ENCODE measurements at places on chromosomes 3 and 15.

DNA sequence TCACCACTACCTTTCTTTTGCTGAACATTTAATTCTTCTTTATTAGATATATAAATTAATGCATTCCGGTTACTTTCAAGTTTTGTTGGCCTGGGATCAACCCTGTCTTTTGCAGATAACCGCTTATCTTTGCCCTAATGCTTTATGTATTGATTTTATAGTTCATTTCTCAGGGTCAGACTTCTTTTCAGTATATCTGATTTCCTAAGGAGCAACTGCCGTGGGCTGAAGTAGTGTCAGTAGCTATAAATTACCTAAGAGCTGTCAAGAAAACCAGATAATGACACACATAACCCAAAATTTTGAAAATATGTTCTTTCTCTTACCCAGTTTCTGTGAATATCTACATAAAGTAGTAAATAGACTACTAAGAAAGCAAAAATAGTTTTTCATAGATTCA, 38.0 kb downstream of the COL6A5 start:
- DNase-seq, result no peak

GRCh38 chr3:109265295-109265694, 51.0 kb downstream of the DPPA2 start:
- no peak for DNase-seq

DNA sequence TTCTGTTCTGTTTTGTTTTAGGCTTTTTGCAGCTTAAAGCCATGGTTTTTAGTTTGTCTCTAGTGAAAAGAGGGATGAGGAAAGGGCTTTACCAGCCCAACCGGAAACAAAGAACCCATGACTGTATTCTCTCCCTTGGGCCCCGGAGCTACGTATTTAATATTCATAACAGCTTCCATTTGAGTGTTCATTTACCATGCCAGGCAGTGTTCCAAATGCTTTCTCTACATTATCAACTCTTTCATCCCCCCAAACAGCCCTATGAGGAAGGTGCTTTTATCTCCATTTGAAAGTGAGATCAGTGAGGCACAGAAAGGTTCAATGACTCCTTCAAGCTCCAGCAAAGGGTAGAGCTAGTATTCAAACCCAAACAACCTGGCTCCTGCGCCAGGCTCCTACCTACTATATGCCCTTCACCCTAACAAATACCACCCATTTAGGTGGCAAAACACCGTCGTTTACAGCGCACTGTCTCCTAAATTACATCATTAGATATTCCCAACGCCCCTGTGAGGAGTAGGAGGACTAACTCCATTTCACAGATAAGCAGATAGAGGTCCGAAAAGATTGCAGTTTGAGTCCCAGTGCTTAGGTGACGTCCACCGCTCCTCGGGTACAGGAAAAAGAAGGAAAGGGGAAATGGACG, 27.9 kb downstream of the GTPBP8 start:
- DNase-seq, result no peak

GRCh38 chr3:188178293-188178936, 24.5 kb downstream of the LPP start:
- DNase-seq, result no peak

- no peak for DNase-seq
Measured at GRCh38 chr15:85477730-85478129, 97.3 kb downstream of the AKAP13 start.

DNA sequence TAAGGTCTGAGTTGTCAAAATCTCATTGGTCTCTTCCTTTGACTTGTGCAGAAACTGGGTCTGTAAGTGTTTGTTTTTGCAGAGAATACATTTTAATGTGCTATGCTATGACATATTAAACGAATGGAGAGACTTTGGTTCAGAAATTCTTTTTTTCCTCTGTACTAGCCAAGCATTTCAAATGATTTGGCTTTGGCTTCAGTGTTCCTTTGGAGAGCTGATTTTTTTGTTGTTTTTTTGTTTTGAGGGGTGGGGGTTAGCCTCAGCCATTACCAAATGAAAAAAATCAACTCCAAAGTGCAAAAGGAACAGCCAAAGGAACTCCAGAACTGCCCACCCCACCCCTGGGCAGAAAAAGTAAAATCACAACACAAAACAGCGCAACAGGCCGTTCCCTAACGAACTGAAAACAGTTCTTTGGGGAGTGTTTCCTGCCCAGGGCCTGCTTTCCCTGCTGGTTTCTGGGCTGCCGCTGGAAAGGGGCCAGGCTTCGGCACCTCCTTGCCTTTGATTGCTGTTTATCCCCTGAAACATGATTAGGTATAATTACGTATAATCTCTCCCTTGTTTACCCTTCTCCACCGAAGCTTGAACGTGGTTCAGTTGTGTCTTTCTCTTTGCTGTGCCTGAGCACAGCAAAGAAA, 57.6 kb upstream of the NEO1 start:
- DNase-seq, result no peak

GRCh38 chr15:64883997-64884511, 27.6 kb upstream of the ANKDD1A start:
- peak; percentile 75 for DNase-seq

- DNase-seq, result no peak
Measured at GRCh38 chr3:141280690-141281089, 49.1 kb downstream of the PXYLP1 start.

- DNase-seq, result no peak
Measured at GRCh38 chr3:164375995-164376394, 702.3 kb downstream of the SI start.

DNA sequence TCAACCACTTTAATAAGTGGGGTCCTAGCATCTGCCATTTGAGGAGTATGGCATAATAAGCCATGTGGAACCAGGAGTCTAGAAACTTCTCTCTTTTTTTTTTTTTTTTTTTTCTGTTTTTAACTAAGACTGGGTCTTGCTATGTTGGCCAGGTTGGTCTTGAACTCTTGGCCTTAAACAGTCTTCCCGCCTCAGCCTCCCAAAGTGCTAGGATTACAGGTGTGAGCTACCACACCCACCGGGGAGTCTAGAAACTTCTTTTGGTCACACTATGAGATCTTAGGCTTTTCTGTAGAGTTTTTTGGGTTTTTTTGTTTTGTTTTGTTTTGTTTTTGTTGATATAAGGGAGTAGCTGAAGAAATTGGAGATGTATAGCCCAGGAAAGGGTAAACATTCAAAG, 52.9 kb downstream of the ZBTB38 start:
- no peak for DNase-seq

DNA sequence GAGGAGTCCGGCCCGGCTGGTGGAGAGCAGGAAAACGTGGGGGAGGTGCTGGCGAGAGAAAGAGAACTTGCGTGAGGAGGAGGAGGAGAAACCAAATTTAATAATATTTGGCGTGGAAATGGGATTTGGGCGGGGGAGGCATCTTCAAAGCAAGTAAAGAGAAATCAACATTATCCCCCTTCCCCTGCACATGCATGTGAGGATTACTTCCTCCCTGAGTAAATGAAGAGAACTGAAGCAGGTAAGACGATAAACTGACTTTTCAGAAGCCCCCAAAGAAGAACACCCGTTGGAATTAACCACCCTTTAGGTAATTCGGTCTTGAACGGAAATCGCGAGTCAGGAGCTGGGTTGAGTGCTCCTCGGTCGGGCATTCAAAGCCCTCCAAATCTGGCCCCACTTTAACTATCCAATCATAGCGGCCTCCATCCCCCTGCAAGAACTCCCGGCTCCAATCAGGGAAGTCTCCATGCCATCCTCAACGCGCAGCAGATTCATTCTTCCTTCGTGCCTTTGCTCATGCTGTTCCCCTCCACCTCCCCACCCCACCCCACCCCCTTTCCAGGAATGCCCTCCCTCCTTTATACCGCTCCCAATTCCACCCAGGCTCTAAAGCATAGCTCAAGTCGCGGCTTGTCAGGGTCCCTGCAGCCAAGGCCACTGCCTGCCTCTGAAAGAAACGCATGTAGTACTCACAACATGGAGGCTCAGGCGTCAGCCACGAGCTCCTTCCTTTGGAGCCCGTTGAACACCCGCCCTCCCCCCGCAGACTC, 545 bp upstream of the RFX7 start:
- peak; percentile 10 for DNase-seq

- DNase-seq, result no peak
Measured at GRCh38 chr3:40877631-40878463, 321.5 kb upstream of the CTNNB1 start.

DNA sequence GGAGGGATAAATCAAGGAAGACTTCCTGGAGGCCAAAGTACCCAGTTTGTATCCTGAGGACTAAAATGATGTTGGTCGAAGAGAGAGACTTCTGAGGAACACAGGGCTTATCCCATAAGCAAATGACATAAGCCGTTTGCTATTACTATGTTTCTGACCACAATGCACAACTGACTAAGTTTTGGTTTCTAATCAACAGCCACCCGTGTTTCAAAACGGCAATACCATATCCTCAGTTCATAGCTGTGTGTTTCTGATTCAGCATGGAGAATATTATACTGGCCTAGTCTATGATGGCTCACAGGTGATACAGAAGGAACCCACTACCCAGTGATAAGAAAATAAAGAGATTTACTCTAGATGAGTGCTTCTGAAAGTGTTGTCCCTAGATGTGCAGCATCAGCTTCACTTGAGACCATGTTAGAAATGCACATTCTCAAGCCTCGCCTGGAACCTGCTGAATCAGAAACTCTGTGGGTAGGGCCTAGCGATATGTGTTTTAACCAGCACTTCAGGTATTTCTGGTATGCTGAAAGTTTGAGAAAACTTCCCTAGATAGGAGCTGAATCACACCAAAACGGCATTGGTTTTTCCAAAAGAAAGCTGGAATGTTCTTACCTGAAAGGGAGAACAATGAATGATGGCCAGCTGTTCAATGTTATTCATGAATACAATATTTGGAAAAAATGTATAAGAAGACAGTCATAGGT, 639.7 kb upstream of the NR2F2 start:
- no peak for DNase-seq

GRCh38 chr15:94230883-94231722, at the start of gene MCTP2:
Gene MCTP2, plus strand, starts transcription at chr15:94231561. Its CDS starts 66,705 bp downstream, at chr15:94298266.
- DNase-seq, result peak; percentile 78

DNA sequence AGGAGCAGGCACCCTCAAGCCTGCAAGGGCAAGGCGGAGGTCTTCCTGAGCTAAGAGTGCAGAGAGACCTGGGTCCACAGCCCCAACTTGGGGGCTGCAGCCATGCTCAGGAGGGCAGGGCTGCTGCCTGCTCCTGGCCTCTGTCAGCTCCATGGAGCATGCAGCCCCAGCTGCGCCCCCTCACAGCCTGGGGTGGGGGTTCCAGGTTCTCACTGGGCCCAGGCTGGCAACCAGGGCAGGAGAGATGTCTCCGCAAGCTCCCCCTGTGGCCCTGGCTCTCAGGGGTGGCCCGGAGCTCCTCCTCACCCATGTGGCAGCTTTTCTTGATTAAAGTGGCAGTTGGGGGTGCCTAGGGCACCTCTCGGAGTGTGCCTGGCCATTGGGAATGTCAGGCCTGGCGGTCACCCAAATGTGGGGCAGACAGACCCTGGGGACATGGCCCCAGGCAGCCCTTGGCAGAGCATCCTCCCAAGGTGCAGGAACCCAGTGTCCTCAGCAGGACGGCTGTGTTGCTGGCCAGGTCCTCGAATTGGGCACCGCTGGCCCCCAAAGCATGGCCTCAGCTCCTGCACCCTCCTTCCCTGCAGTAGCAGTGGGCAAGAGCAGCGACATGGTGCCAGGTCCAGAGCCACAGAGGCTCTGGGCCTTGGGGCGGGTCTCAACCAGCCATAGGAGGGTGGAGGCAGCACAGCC, 210.1 kb upstream of the MLF1 start:
- no peak for DNase-seq

DNA sequence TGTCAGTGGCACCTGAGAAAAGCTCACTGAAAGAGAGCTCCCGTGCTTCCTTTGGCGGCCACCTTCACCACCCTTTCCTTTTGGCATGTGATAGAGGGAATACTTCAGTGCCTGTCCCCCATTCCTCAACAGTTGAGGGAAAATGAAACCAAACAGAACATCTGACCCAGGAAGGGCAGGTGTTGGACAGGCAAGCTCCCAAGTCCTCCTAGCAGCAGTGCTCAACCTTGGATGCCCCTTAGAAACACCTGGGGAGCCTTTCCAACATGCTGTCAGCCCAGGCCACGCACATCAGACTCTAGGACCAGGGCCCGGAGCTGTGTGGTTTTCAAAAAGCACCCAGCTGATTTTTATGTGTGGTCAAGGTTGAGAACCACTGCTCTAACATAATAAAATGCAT, 22.4 kb downstream of the LDHAL6B start:
- no peak for DNase-seq

- DNase-seq, result no peak
Measured at GRCh38 chr15:70672081-70672480, 91.3 kb downstream of the UACA start.

- no peak for DNase-seq
Measured at GRCh38 chr15:63256433-63257274, 20.8 kb upstream of the APH1B start.

- no peak for DNase-seq
Measured at GRCh38 chr15:48965972-48966371, 2.3 kb upstream of the SHC4 start.

- no peak for DNase-seq
Measured at GRCh38 chr3:53242642-53243041, 13.2 kb downstream of the TKT start.

DNA sequence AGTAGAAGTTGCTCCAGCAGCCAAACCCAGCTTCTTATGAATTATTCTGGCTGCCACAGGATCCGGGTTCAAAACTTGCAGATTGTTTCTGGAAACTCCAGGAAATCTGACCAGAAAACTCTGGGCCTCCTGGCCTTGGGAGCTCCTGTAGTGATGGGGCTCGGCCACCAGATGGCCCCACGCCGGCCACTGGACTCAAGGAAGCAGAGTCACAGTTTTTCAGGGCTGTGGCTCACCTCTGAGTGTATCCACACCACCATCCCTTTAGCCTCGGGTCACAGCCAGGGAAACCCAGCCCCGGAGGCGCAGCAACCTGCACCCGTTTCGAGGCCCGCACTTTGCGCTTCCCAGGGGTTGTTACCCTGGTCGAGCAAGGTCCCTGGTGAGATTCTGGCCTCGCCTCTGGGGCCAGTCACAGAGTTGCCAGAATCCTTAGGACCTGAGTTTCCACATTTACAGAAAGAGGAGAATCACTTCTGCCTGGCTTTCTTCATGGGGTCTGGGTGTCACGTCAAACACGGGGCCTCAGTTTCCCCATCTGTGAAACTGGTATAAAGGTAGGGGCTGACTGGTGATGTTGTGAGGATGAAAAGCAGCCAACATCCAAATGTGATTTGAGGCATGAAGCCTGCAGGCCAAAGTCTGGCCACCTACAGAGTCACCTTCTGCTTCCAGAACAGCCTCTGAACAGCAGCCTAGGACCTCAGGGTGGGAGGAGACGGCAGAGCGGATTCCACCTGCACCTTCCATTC, 53.5 kb upstream of the LCTL start:
- peak; percentile 50 for DNase-seq

- no peak for DNase-seq
Measured at GRCh38 chr3:62566022-62566557, 192.7 kb upstream of the FEZF2 start.
